ENCODE measurements at places on chromosomes 11 and 22.

DNA sequence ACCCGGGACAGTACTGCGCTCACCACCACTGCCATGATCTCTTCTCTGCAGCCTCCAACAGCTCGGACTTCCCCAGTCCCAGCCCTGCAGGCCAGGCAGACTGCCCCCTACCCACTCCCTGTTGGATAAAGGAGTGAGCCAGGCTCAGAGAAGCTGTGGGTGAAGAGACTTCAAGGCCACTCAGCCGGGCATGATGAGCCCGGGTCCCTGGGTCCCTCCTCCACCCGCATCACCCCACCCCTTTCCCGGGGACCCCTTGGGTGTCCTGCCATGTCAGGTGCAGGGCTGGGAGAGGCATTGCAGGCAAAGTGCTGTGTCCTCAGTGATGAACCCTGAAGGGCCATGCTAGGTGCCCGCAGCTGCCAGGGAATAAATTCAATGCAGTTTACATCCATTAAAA, 14.5 kb downstream of the LSP1 start:
- DNase-seq = no peak

DNA sequence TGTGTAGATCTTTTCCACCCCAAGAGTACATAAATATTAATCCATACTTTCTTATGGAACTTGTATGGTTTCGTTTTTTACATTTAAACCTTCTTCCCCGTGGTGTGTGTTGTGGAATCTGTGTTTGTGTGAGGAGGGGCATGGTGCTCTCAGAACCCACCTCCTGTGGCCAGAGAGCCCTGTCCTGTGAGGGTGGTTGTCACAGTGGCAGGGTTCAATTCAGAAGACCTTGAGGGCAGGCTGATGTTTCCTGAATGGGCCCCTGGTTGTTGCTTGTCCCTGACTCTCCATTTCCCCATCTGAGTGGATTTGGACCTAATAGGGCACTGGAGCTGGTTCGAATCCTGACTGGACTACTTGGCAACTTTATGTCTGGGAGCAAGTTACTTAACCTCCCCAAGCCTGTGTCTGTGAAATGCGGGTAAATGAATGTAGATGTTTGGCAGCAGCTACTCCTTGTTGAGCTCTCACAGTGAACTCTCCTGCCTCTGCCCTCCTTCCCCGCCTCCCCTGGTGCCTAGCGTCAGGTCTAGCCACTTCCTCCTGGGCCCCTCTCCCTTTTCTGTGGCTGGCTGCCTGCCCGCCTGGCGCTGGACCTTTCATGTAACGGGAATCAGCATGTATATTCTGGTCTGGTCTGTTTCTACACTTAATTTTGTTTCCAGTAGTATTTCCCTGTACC, 7.3 kb downstream of the NEAT1 start:
- peak; percentile 48 for DNase-seq

DNA sequence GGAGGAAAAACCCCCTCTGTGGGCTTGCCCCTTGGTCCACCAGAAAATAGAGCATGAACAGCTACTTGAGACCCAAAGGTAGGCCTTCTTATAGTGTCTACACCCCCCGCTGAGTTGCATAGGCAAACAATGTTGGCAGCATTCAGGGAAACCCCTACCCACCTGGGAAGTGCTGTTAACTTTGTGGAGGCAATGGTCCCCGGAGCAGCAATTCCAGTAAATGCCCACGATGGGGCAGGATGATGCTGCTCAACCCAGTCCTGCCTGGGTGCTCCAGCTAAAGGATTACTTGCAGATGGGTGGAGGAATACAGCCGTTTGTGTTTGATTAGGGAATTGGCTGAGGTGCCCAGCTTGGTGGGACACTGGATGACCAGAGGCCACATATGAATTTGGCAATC, 381.3 kb upstream of the ANO5 start:
- no peak for DNase-seq

- no peak for DNase-seq
Observed at GRCh38 chr11:82750643-82751139, 17.0 kb upstream of the FAM181B start.

GRCh38 chr11:110473706-110474105, 44.0 kb downstream of the FDX1 start:
- no peak for DNase-seq

DNA sequence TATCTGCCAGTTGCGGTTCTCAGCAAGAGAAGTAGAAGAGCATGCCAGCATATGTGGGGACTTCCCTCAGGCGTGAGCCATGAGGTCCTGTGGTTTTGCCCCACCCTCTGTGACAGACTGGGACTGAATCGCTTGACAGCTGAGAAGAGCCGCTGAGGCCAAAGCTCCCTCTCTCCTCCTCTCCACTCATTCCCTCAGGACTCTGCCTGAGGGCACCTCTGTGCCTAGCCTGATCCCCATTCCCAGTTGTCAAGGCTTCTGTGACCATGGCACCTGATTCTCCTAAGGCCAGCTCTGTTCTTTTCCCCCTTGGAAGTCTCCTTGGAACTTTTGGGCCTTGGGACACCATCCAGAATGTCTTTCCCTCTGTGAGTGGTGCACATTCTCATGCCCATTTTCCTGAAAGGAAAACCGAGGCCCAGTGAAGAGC, 27.0 kb downstream of the ART5 start:
- DNase-seq = no peak

DNA sequence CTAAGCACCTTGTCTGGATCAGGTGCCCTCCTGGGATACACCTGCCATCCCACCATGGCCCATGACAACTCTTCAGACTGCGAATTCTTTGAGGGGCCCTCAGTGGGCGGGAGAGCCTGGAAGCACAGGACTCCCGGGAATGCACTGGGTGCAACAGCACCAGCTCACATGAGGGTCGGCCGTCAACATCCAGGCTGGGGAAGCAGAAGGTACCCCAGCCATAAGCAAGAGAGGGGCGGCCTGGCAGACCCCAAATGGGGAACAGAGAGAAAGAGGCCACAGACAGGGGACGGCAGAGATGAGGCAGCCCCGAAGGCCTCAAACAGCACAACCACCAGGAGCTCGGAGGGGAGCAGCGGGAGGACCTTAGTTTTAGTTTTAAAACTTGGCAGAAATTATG, 94.4 kb downstream of the PHF21B start:
- DNase-seq = no peak

DNA sequence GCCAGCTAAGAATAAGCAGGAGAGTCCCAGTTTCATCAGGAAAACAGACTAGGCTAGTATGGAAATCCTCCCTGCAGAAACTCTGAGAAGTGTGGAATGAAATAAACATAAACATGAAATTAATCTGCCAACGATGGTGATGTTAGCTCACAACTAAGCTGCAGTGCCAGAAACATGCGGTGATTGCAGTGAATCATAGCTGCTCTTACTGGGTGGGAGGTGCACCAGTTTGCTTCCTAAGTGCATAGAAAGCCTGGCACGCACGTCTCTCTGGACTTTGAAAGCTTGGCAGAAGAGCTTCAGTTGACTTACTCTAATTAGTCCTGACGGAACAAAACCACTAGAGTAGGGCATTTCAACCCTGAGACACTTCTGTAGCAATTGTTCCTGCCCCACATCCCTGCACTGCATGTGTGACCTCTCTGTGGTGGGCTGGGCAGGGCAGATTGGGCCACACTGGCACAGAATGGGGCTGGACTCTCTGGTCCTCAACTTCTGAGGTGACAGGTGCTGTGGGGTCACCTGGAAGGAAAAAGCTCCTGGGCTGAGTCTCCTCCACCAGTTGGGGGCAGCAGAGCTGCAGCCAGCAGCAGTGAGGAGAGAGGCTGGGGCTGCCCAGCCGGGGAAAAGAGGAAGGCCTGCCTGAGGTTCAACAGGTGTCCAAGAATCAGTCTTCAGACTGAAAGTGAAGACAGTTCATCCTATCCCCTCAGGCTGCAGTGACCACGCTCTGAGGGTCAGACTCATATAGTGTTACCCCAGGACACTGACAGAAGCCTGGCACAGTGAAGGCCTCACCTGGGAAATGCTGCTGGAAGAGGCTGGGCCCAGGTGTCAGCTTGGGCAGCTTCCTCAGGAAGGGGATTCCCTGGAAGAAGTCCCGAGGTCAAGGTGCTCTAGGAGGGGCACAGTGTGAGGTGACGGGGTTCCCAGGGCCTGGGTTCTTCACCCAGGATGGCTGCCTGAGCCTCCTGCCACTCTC, 40.5 kb downstream of the GGTLC2 start:
- DNase-seq = peak; percentile 22

GRCh38 chr22:32561756-32562155, 87.1 kb downstream of the FBXO7 start:
- no peak for DNase-seq

- DNase-seq = no peak
Observed at GRCh38 chr11:45272701-45273100, 13.4 kb downstream of the SYT13 start.

DNA sequence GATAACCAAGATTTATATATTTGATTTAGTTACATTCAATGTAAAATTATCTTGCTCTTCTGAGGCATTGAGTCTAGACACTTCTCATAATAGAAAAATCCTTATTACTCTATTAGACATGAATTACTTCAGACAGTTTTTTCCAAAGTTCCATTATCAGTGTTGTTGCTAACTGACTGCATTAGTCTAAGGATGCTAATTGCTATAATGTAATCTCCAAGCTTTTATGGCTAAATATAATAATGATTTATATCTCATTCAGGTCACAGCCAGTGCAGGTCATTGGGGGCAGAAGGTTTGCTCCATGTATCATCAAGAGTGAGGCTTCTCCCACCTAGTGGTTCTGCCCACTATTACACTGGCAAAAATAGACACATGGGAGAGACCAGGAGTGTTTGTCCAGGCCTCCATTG, 377.2 kb upstream of the DDI1 start:
- DNase-seq = no peak

- no peak for DNase-seq
Observed at GRCh38 chr22:31897842-31898805, 46.2 kb upstream of the YWHAH start.

GRCh38 chr11:122198291-122198983, 82.4 kb upstream of the BLID start:
- no peak for DNase-seq

DNA sequence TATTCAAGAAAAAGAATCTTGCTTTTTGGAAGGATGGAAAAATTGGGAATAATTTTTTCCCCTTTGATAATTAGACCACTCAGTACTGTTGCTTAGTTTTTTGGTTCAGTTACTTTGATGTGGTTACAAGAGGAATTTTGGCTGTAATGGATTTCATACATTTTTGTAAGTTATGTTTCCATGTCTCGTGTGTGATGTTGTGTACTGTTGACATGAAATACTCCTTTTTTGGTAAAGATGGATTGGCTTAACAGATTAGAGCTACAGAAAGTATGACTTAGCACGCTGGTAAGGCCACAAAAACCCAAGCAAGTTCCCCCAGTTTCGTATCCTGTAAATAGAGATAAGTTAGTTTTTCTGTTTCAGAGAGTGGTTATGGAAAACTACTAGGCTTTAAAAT, 11.9 kb downstream of the TBCEL start:
- no peak for DNase-seq

DNA sequence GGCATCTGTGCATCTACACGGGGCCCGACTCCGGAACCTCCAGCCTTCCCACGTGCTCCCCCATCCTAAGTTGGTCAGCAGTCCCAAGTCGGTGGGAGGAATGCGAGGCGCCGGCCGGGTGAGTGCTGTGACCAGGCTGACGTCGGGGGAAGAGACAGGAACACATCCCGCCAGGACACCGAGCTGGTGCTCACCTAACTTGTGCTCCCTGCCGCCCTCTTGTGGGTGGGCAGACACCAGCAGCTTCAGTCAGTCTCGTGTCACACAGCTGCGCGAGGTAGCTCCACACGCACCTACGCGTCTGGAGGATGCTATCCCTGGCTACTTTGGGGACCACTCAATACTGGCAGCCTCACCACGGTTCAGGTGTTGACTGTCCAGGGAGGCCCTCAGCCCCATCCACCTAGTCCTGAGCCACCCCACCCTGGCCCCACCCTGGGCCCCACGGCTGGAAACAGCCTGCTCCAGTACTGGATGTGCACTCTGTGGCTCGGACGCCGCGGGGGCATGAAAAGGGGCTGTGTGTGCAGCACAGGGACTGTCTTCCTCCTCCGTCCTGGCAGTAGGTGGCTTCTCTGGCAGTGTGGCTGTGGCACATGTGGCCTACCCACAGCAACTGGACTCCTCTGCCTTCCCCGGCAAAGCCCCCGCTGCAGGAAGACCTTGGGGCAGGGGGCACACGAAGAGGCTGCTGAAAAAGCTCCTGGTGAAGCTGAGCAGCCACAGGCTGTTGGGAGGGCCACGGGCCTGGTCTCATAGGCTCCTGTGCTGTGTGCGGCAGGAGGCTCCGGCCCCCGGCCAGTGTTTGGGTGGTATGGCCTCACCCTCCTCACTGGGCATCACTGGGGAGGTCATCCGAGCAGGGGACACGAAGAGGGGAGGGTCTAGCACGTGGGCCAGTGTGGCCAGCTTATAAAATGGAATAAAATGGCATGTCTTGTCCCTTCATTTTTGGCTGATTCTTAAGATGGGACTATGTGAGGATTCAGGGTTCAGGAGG, 11.2 kb upstream of the BID start:
- peak; percentile 74 for DNase-seq

DNA sequence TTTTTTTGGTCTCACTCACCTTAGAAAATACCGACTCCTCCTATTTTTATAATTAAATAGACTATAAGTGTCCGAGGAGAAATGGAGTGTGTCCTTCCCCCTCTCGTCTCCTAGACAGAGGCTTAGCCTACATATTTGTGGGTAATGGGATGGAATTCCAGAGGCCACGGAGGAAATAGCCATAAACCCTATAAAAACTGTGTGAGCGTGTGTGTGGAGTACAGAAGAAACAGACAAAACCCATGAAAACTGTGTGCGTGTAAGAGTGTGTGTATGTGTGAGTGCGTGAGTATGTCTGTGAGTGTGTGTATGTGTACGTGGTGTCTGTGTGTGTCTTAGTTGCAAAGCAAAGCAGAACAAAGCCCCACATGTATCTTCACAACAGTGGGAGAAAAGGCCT, 883.5 kb downstream of the OPCML start:
- no peak for DNase-seq

DNA sequence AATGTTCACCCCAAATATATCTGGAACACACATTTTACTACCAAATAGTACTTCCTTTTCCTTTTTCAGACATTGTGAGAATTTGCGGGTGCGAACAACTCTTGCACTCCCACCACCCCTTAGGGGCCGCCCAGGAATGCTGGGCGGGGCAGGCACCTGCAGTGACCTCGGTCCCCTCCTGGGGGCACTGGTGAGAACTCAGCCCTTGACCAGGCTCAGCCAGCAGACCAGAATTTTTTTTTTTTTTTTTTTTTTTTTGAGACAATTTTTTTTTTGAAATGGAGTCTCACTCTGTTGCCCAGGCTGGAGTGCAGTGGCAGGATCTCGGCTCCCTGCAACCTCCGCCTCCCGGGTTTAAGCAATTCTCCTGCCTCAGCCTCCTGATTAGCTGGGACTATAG, 75.8 kb downstream of the ARHGAP8 start:
- peak; percentile 12 for DNase-seq

GRCh38 chr11:2653930-2654739, 45.7 kb downstream of the KCNQ1OT1 start:
- DNase-seq = no peak

DNA sequence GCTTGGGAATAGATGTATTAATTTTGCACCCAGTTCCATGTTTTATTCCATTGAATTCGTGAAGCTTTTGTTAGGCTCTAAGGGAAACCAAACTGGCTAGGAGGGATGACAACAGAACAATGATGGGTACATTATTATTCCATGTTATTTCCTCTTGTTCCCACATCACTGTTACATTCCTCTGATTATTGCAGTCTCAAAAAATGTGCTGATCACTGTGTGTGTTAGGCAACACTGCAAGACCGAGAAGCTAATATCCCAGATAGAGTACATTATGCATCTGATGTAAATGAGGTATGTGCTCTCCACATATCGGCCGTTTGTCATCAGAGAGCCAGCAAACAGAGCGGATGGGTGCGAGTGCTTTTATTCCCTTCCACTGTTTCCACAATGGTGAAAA, 327.9 kb downstream of the SOX6 start:
- no peak for DNase-seq

Measured in immature natural killer cell (primary cell).